ENCODE measurements at places on chromosomes 2 and 18.

- DNase-seq: peak; percentile 93
These were observed at the start of gene GDF7 for GRCh38 chr2:20666304-20667150. Gene GDF7, plus strand, starts transcription at chr2:20667144. Its CDS starts 96 bp downstream, at chr2:20667240.

DNA sequence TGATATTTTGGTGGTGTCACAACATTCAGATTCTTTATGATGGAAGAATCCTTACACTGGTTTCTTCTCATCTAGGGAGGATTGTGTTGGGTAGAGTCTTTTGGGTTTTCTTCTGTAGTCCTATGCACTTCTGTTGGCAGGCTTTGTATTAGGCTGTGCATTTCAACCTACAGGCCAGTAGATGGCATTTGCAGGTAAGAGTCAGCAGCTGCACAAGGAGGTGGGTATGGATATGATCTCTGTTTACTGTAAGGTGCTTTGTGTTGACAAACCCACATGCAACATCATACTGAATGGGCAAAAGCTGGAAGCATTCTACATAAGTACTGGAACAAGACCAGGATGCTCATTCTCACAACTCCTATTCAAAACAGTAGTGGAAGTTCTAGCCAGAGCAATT, 656.8 kb downstream of the METTL4 start:
- DNase-seq: no peak

DNA sequence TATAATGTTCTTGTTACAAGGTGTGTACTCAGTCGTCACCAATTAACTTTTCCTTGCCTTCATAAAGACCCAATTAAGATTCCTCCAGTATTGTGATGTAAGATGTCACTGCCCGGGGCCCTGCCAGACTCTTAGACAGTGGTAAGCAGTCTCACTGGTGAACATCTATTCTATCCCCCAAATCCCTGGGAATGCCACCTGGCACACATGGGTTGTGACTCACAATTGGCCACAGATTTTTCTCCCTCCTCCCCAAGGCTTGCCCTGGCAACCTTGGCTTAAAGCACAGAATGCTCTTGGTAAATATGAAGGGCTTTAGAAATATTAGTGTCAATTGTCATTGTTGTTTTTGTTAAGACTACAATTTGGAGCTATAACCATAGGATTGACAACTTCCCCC, 287.9 kb downstream of the ETAA1 start:
- DNase-seq: no peak

GRCh38 chr2:23595601-23596251, 210.7 kb downstream of the KLHL29 start:
- peak; percentile 70 for DNase-seq

- no peak for DNase-seq
These were observed 136.2 kb upstream of the MGAT5 start for GRCh38 chr2:134117676-134118075.

GRCh38 chr18:31061945-31062344, 19.4 kb upstream of the DSC3 start:
- no peak for DNase-seq

GRCh38 chr18:8375249-8375648, 234.0 kb upstream of the RAB12 start:
- no peak for DNase-seq

DNA sequence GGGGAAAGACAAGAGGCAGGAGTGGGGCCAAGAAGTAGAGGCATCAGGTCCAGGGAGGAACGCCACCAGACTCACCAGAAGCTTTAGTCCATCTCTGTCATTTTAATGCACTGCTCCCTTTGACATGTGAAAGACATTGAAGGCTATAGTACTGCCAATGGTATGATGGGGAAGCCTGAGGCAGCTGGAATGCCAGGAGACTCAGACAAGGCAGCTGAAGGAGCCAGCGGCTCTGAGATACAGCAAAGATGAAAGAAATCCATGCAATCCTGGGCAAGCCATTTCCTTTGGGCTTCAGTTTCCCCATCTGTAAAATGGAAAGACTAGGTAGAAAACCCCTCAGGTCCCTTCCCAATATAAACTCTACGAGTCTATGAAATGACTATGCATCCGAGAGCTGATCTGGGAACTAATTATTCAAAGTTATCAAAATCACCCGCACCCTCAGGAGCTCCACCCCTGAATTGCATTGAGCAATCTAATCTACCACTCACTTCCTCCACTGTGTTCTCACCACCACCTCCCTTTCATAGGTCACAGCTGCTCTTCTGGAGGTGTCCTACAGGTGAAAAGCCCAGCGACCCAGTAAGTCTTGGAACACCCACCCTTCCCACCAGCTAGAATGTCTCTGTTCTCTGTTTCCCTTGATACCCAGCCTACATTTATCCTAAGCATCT, 3.1 kb downstream of the CXCR2 start:
- no peak for DNase-seq

DNA sequence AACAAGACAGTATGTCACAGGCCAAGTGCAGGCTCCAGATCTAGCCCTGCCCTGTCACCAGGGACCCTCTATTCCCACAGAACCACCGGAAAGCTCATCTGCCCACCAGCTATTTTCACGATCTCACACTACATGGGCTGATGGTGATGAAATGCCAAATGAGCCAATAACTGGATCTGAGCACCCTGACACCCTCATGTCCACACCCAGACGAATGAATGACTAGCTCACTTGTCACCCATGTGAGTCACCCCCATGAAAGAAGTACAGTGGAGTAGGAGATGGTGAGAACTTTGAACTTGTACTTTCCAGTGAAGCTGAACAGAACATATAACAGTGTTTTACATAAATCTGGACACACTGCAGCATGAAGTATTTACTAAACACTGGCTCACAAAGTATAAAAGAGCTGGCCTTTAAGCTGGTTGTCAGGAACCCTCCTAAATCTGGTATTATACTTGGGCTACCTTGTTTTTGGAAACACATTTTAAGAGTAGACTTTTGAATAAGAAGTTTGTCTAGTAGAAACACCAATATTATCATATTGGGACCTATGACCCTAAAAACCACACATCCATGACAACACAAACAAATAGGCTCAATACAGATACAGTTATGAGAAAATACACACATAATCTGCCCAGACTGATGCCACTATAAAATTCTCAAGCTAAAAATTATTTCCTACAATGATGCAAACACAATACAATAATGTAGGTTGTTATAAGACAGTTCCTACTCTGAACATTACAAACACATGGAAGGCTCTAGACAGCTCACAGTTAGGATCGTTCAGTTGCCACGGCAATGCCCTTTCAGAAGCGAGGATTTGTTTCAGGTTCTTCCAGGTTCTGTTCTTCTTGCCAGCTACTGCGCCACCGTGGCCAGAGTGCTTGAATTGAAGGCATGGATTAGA, 19.0 kb downstream of the INO80C start:
- DNase-seq: no peak

DNA sequence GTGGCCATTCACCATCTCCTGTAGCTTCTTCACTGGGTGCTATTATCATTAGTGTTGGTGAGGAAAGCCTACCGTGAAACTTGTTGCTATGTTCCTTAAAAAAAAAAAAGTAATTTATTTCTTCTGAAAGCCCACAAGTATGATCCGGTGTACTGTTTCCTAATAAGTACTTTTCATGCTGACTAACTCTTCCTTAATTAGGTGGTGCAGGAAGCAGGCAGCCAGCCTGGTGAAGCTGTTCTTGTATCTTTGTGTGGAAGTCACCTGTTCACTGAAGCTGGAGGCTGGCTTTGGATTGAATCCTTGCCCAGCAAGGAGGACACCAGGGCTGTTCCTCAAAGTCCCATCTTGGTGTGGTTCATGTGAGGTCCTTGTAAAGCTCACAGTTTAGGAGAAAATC, 321.7 kb upstream of the THSD7B start:
- DNase-seq: no peak

DNA sequence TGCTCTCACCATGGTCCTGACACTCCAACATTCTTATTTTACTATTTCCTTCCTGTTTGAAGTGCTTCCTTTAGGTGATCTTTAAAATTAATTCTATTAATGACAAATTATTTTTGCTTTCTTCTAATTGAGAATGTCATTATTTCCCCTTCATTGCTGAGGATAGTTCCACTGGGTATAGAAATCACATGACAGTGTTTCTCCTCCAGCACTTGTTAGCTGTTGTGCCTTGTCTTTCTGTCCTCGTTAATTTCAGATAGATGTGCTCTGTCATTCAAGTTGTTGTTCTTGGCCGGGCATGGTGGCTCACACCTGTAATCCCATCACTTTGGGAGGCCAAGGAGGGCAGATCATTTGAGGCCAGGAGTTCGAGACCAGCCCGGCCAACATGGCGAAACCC, 321.0 kb upstream of the RAB6C start:
- no peak for DNase-seq

GRCh38 chr18:32998921-32999320, 226.1 kb upstream of the KLHL14 start:
- DNase-seq: no peak

DNA sequence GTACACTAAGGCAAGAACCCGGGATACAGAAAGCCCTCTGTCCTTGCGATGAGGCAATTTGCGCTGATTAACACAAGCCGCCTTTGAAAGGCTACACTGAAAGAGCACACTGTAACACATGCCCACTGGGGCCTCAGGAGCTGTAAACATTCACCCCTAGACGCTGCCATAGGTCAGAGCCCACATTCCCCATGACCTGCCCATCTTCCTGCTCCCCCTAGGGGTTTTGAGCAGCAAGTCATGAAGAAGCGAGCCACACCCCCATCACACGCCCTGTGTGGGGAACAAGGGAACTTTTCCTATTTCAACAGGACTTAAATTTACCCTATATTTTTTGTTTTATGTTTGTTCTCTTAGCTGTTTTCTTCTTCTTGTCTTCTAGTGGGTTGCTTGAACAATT, 47.8 kb upstream of the SLC4A10 start:
- DNase-seq: no peak

DNA sequence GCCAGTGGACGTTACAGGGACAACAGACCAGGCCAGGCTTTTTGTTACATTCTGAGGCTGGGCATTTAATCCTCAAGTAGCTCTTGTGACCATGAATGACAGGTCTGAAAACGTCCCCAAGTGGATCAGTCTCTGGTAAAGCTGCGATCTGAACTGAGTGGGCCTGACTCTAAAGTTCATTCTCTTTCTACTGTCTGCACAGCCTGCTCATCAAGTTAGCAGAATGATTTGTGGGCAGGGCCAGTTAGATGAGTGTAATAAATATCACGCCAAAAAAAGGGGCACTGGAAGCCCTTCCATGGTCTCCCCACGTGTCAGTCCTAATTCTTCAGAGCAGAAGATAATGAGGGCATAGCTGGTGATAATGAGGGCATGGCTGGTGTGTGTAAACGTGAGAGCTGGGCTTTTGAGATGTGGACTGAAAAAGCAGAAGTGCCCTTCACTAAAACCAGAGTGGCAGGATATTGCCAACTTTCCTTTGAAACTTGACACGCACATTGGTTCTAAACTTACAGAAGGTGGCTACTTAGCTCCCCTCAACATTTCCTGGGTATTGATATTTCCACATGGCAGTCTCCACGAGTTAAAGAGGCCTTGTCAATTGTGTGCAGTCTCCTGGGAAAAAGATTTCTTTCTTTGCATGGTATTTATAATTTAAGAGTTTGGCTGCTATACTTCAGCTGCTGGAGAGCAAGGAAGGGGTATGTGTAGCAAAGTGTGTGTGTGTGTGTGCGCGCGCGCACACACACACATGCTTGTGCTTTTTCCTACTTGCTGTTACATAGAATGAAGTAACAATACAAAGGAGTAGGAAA, 72.7 kb upstream of the LYPD6B start:
- DNase-seq: no peak

DNA sequence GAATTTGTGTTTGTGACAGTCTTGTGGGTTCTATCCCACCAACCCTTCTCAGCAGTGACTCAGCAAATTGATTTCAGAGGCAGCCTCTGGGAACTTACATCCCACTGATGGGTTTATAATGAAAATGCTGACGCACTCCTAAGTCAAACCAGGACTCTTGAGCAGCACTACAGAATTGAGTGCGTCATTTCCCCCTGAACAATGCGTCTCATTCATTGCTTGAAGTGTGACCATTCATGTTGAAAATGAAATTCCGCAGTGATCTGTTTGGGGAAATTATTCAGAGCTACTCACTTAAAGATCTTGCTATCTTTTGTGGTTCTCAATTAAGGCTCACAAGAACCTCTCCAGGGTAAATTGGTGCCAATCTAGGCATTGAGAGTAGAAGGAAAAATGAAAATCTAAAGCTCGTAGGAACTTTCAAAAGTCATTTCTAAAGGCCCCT, 417.7 kb upstream of the SLC14A2 start:
- DNase-seq: no peak

DNA sequence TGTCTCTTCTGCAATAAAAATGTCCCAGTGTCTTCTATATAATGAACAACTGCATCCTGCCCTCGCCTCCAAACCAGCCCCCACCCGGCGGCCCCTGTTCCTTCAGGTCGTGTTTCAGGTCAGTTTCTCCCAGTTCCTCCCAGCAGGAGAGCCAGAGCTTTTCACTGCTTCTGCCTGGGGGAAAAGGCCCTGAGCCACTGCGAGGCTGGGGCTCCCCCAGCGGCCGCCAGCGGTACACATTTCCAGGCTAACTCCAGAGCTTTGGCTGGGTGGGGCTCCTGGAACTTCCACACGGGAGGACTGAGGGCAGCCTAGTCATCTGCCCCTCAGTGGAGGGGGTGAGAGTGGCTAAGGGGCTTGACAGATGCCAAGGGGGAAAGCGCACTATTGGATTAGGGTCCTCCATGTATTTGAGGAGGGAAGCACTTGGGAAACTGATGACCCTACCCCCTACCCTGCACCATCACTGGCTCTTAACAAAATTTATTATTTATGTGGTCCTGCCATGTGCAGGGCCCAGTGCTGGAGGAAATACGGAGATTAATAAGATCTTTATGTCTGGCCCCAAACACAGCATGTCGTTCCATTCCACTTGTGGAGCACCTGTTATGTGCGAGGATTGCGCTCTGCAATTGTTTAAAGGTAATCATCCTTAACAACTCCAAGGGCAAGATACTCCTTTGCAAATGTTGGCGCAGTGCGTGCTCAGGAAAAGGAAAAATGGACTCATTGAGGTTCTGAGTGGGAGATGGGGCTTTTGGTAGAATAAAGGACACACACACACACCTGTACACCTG, 17.3 kb upstream of the CYS1 start:
- DNase-seq: peak; percentile 75

GRCh38 chr2:11873356-11874154, 127.1 kb downstream of the LPIN1 start:
- DNase-seq: no peak

GRCh38 chr2:51213826-51214225, 181.9 kb upstream of the NRXN1 start:
- no peak for DNase-seq

- DNase-seq: no peak
These were observed 44.4 kb downstream of the FBLN7 start for GRCh38 chr2:112182581-112183034.

- DNase-seq: no peak
These were observed 1.6 kb downstream of the BAZ2B start for GRCh38 chr2:159614534-159615366.

- DNase-seq: no peak
These were observed 2.8 kb downstream of the NTSR2 start for GRCh38 chr2:11667194-11667593.
